ENCODE measurements at places on chromosomes 13 and 19. TPM values are rescaled to one million over a fixed set of nuclear protein-coding genes. Genes with fewer than 3 reads are reported as not detected.

The B3GNT8 gene
- total RNA-seq: 4.9 TPM

The DCT gene
- total RNA-seq: 0.63 TPM

The ERCC1 gene
- total RNA-seq: 102 TPM

The ABHD17A gene
- 165 TPM for total RNA-seq

The VAV1 gene
- 7.5 TPM for total RNA-seq

The FAM83E gene
- not detected for total RNA-seq

The ZNF93 gene
- total RNA-seq: 4.0 TPM

GRCh38 chr13:80336370-80336769 lies 4.6 kb downstream of the SPRY2 start:
- peak overlapping the region; percentile 79 for H3K4me3 ChIP-seq
- H3K27me3 ChIP-seq: no peaks in the 10 kb centered on the region
- no peaks in the 10 kb centered on the region for H3K36me3 ChIP-seq
- H3K27ac ChIP-seq: peak overlapping the region; percentile 90
- peaks cover 5% of the 10 kb centered on the region for H3K4me1 ChIP-seq

DNA sequence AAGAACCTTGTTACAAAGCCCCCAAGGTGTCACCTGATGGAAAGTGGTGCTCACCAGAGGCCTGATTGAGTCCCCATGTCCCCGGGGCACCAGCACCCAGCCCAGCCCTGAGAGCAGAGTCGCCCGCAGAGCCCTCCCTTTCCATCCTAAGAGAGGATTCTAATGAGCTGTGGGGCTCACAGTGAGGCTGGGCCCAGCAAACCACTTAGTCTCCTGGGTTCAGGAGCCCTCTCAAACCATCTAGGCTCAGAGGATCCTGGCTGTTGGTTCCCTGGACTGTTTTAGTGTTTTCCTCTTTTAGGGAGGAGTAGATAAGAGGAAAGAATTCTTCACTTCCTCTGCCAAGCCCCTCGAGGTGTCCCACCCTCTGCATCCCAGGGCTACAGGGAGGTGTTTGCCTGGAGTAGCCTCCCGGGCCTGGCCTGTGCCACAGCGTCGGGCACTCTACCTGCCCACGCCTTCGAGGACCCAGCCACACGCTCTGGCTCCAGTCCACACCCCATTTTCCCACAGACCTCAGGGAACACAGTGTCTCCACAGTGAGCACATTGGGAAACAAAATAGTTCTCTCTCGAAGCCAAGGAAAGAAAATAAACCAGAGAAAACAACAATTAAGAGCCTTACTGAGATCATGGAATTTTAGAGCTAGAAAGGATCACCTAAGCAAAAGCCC lies 34.4 kb downstream of the DHRS12 start:
- no peaks in the 10 kb centered on the region for H3K36me3 ChIP-seq
- no peaks in the 10 kb centered on the region for H3K27me3 ChIP-seq
- peak; percentile 80 for DNase-seq

DNA sequence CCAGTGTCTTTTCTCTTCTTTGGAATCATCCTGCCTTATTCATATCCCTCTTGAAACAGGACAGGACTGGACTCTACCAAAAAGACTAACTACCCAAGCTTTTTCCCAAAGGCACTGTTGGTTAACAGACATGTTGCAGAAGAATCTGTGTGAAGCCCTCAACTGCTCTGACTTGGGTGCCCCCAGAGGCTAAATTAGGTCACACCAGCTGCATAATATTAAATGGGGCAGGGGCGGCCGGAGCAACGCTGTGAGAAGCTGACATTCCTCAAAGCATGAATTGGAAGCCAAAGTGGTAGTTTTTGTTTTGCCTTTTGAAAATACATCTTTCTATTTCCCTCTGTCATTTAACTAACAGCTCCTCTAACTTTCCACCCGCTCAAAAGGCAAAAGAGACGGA lies 185.9 kb downstream of the LHFPL6 start:
- H3K27me3 ChIP-seq: no peaks in the 10 kb centered on the region
- peak overlapping the region; percentile 19 for H3K4me3 ChIP-seq
- no peaks in the 10 kb centered on the region for H3K36me3 ChIP-seq

GRCh38 chr13:37700887-37701286 lies 102.3 kb upstream of the POSTN start:
- H3K27ac ChIP-seq: no peak overlapping the region
- H3K27me3 ChIP-seq: no peaks in the 10 kb centered on the region
- H3K4me3 ChIP-seq: no peak overlapping the region
- H3K4me1 ChIP-seq: no peaks in the 10 kb centered on the region
- no peaks in the 10 kb centered on the region for H3K36me3 ChIP-seq
- DNase-seq: peak; percentile 26

GRCh38 chr19:46088101-46088500 lies 36.4 kb downstream of the IGFL3 start:
- H3K27me3 ChIP-seq: no peaks in the 10 kb centered on the region
- no peaks in the 10 kb centered on the region for H3K4me1 ChIP-seq
- no peaks in the 10 kb centered on the region for H3K36me3 ChIP-seq
- no peak overlapping the region for H3K27ac ChIP-seq
- no peak for DNase-seq
- no peak overlapping the region for H3K4me3 ChIP-seq

DNA sequence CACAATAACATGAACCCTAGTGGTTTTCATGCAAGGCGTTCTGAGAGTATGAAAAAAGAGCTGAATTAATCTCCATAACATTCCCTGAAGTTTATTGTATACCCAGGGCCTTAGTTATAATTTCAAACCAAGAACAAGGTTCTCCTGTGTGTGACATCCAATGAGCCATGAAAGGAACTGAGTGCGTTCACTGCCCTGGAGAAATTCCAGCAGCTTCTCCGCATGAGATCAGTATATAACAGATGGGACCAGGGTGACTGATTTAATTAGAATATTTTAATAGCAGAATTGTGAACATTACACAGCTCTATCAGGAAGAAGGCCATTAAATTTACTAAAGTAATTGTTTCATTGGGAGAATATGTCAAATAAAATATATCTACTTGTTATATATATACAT lies 1190.5 kb upstream of the SLC10A2 start:
- no peaks in the 10 kb centered on the region for H3K4me1 ChIP-seq
- DNase-seq: no peak
- H3K27me3 ChIP-seq: no peaks in the 10 kb centered on the region

DNA sequence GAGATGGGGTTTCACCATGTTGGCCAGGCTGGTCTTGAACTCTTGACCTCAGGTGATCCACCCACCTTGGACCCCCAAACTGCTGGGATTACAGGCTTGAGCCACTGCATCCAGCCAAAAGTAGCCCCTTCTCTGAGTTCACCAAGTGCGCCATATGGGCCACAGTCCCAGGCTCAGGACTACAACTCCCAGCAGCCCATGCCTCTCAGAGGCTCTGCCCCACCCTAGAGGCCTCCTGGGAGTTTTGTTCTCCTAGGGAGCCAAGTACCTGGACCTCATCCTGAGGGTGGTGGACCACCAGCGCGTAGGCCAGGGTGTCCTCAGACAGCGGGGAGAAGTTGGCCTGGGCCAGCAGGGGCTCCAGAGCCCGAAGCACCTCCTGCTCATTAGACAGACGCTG lies 18.8 kb downstream of the TMEM143 start:
- no peak for DNase-seq
- H3K27me3 ChIP-seq: no peaks in the 10 kb centered on the region
- no peaks in the 10 kb centered on the region for H3K4me1 ChIP-seq
- H3K36me3 ChIP-seq: no peaks in the 10 kb centered on the region
- H3K4me3 ChIP-seq: no peak overlapping the region

GRCh38 chr13:79522583-79522982 lies 41.6 kb downstream of the NDFIP2 start:
- H3K4me3 ChIP-seq: no peak overlapping the region
- no peak overlapping the region for H3K27ac ChIP-seq
- no peak for DNase-seq
- no peaks in the 10 kb centered on the region for H3K27me3 ChIP-seq
- H3K36me3 ChIP-seq: peaks cover 27% of the 10 kb centered on the region
- H3K4me1 ChIP-seq: peaks cover 7% of the 10 kb centered on the region

GRCh38 chr19:21434967-21435544 lies 38.1 kb downstream of the ZNF493 start:
- H3K27ac ChIP-seq: no peak overlapping the region
- H3K4me1 ChIP-seq: no peaks in the 10 kb centered on the region
- H3K36me3 ChIP-seq: no peaks in the 10 kb centered on the region
- no peak for DNase-seq
- H3K27me3 ChIP-seq: no peaks in the 10 kb centered on the region
- H3K4me3 ChIP-seq: no peak overlapping the region

- H3K4me1 ChIP-seq: peaks cover 3% of the 10 kb centered on the region
- no peaks in the 10 kb centered on the region for H3K36me3 ChIP-seq
- H3K27ac ChIP-seq: no peak overlapping the region
- DNase-seq: no peak
- no peaks in the 10 kb centered on the region for H3K27me3 ChIP-seq
These were observed 191.2 kb downstream of the USP12 start for GRCh38 chr13:26980099-26981031.

DNA sequence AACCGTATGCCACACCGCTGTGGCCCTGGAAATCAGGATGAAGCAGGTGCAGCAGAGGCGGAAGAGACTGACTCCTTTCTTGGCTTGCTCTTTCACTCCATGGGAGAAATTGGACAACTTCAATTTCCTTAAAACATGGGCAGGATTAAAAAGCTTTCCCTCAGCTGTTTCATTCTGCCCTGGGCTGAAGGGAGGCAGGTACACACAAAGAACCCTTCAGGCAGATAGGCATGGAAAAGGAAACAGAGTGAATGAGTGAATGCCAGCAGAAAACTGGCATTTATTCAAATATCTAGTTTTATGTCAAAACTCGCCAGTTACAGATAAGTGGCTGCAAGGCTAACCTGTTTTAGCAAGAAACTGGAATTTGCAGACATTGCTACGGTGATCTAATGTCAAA lies 71.0 kb upstream of the SLC15A1 start:
- peaks cover 86% of the 10 kb centered on the region for H3K36me3 ChIP-seq
- no peaks in the 10 kb centered on the region for H3K4me1 ChIP-seq
- no peaks in the 10 kb centered on the region for H3K27me3 ChIP-seq
- H3K4me3 ChIP-seq: no peak overlapping the region

DNA sequence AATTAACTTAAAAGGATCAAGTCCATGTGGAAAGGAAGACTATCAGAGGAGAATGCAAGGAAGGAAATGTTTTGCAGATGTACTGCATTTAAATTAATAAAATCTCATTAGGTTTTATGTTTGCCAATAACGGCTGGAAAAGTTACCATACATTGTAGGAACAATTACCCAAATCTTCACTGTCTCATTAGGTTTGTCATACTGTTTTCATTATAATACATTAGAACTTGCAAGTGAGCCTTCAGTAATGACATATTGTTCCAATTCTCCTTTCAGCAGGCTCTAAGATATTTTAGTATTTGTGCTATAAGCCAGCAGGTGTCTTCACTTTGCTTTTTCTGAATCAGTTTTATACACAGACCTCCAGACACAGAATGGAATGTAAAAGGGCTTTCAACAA lies 661.6 kb upstream of the KLHL1 start:
- H3K36me3 ChIP-seq: no peaks in the 10 kb centered on the region
- H3K4me1 ChIP-seq: no peaks in the 10 kb centered on the region
- DNase-seq: no peak
- no peaks in the 10 kb centered on the region for H3K27me3 ChIP-seq
- no peak overlapping the region for H3K4me3 ChIP-seq

- DNase-seq: no peak
- peaks cover 3% of the 10 kb centered on the region for H3K27me3 ChIP-seq
These were observed 183.8 kb downstream of the KATNAL1 start for GRCh38 chr13:30123575-30123974.

DNA sequence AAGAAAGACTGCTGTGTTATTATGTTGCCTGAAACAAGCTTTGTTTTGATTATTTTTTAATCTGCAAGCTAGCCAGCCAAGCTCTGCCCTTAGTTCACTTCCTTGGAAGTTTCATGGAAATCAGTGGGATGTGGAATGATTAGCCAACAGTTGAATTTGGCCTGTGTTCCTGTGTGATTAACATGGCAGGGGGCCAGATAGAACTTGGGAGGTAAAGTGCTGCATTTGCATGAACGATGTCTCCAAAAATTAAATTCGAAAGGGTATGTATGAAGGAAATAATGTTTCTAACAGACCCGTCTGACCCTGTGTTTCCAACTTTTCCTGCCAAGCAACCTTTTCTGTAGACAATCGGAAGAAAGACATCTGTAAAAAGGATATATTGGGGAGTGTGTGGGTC lies 32.2 kb downstream of the UFM1 start:
- H3K4me3 ChIP-seq: no peak overlapping the region
- H3K36me3 ChIP-seq: no peaks in the 10 kb centered on the region
- no peak overlapping the region for H3K27ac ChIP-seq
- peaks cover 6% of the 10 kb centered on the region for H3K4me1 ChIP-seq

- no peak for DNase-seq
- peaks cover 8% of the 10 kb centered on the region for H3K4me1 ChIP-seq
- no peak overlapping the region for H3K4me3 ChIP-seq
- H3K27ac ChIP-seq: no peak overlapping the region
- no peaks in the 10 kb centered on the region for H3K27me3 ChIP-seq
These were observed 21.7 kb upstream of the LAMP1 start for GRCh38 chr13:113275387-113275786.

DNA sequence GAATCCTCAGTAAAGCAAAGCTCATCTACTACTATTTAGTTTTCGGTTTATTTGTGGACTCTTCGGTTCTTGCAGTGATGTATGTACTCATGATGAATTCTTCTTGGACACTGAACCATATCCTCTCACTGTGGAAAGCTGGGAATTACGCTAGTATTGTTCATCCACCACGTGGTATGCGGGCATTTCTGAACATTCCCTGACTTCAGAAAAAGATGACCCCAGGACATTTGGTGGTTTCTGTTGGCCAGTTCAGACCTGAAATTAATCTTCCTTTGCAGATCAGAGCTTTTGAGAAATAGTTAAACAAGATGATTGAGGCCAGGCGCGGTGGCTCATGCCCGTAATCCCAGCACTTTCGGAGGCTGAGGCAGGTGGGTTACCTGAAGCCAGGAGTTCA lies 25.3 kb upstream of the FBN3 start:
- H3K4me1 ChIP-seq: no peaks in the 10 kb centered on the region
- no peak overlapping the region for H3K27ac ChIP-seq
- H3K4me3 ChIP-seq: no peak overlapping the region

DNA sequence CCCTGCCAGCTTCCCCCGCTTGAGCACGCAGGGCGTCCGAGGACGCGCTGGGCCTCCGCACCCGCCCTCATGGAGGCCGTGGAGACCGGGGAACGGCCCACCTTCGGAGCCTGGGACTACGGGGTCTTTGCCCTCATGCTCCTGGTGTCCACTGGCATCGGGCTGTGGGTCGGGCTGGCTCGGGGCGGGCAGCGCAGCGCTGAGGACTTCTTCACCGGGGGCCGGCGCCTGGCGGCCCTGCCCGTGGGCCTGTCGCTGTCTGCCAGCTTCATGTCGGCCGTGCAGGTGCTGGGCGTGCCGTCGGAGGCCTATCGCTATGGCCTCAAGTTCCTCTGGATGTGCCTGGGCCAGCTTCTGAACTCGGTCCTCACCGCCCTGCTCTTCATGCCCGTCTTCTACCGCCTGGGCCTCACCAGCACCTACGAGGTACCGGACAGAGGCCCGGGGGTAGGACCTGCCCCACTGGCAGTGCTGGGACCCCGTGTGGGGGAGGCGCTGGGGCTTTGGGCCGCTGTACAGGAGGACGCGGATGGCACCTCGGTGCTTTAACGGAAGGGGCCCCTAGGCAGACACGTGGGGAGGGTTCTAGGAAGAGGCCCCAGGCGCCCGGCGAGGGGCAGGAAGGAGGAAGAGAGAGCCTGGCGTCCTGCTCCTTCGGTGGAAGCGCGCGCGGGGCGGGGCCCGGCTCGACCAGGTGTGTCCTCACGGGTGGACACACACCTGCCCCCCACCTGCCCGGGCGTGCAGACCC lies 681 bp downstream of the SLC5A5 start:
- H3K27ac ChIP-seq: no peak overlapping the region
- H3K27me3 ChIP-seq: no peaks in the 10 kb centered on the region
- H3K36me3 ChIP-seq: no peaks in the 10 kb centered on the region
- H3K4me1 ChIP-seq: peaks cover 27% of the 10 kb centered on the region
- DNase-seq: no peak
